Activated effector memory CD4-positive, alpha-beta T cell treated with anti-CD3 and anti-CD28 coated beads, Interleukin-2, amount 50 U/mL, for 16 hours (primary cell): ENCODE measurements at places on chromosomes 2 and 18.

- DNase-seq = no peak
Observed at GRCh38 chr2:168992591-168993349, 38.4 kb downstream of the ABCB11 start.

- DNase-seq = no peak
Observed at GRCh38 chr18:63175264-63175663, 144.3 kb downstream of the BCL2 start.

- no peak for DNase-seq
Observed at GRCh38 chr2:120289221-120289906, 36.7 kb downstream of the RALB start.

DNA sequence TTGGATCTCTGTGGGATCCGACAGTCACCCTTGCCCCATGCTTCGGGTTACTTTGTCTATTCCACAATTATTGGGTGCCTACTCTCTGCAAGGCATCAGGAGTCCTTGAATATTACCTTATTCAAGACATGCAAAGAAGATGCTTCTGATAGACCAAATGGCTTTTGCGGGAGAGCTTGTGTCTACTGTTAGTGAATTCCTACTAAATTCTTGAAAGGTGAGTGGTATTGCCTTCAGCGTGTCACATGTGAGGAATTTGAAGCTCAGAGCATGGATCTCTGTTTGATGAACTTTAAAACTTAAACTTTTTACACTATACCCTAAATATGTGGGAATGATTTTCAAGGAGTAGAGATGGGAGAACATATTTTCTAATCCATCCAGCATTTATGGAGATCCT is 184.4 kb downstream of the LTBP1 start:
- no peak for DNase-seq

GRCh38 chr2:230861552-230862255 is 3.0 kb upstream of the ITM2C start:
- DNase-seq = no peak
